ENCODE measurements at places on chromosomes 16 and 17.

GRCh38 chr16:66493490-66494401, 56.2 kb downstream of the TK2 start:
- no peak for DNase-seq

DNA sequence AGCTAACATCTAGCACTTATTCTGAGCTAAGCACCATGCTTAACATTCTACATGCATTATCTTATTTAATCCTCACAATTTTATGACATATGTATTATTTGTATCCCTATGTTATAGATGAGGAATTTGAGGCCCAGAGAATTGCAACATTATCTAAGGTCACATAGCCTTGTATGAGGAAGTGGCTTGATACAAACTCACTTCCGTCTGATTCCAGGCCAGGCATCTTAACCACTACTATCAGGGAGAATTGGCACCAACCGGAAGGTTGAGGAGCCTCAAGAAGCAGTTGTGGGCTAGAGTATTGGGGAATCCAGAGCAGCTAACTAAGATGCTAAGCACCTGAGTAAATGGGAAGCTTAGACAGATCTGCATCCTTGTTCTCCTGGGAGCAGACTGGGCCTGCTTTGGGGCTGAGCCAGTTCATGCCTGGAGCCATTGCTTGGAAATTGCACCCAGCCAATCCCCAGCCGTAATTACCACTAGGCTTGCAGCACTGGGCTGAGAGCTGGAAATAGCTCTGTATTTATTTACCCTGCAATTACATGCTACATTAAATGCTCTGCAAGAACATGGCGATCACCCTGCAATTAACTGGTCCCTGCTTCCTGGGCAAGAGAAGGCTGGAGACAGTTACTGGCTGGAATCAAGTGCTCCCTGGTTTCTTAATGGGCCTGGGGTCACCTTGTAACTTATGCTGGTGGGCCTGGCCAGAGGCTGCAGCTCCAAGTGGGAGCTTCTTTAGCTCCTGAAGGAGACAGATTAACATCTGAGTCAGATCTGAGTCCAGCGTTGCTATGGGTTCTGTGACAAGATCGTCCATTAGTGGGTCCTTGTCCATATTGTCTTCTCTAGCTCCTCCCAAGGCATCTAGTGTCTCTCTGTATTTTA, 273.1 kb upstream of the CCL2 start:
- no peak for DNase-seq

GRCh38 chr17:12973496-12974004, 44.3 kb downstream of the ELAC2 start:
- no peak for DNase-seq

GRCh38 chr17:74935585-74936469, at the start of gene OTOP3:
TSS of gene OTOP3 (plus strand) at chr17:74935898. CDS start at chr17:74935922, 24 bp downstream.
- no peak for DNase-seq

DNA sequence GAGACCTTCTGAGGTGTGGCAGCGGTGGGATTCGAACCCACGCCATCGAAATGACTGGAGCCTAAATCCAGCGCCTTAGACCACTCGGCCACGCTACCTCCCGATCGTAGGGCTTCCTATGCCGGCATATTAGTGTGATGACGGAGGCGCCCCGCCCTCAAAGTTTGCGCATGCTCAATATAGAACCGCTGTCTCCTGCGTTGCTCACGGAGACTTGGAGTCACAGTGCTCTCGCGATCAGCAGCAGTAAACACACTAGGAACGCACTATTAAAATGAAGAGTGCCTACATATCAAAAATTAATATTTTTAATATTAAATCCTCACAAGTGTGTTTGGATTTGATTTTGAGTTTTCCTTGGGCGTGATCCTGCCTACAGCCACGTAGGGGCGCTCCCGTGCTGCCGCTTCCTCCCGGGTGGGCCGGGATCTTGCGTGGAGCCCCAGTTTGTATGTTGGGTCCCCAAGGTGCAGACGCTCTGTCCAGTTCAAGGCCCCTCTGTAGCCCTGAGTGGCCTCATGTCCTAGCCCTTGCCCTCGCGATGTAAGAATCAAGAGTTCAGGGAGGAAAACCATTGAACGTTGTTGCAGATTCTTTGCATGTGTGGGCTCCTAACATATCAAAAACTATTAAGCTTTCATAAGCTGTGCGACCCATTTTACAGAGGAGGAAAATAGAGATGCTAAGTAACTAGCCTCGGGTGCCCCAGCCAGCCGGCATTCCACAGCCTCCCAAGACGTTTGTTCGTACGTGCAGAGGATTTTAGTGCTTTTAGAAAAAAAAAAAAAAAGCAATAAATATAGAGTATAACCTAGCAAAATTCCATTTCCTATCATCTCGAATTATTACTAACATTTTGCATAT, 10.2 kb upstream of the EEF2K start:
- DNase-seq, result peak; percentile 95

- DNase-seq, result no peak
Measured at GRCh38 chr17:67178555-67178954, 66.4 kb downstream of the HELZ start.

- DNase-seq, result no peak
Measured at GRCh38 chr16:83698964-83699363, 108.8 kb upstream of the HSBP1 start.

DNA sequence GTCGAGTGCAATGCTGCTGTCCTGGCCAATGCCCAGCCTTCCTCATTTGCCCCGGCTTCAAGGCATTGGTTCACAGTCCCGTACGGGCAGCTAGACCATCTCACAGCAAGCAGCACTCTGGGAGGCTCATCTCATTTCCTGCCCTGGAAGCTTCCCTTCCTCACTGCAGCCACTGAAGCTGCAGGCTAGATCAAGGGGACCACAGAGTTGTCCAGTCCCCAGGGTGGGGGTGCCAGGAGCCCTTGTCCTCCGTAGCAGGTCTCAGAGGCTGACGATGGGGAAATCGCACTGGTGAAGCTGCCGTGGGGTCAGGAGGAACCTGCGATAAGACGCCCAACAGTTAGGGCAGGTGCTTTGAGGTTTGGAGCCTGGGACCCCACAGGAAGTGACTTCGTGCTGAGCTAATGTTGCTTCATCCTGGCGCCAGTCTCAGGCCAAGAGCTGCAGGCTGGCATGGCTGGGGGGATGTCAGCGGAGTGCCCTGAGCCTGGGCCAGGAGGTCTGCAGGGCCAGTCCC, at the start of gene SPNS3:
Gene SPNS3, plus strand, starts transcription at position 426 of the 517 bp plus-strand sequence. Its CDS starts 28 bp downstream, at position 454.
- no peak for DNase-seq

GRCh38 chr16:75202069-75202590, 4.8 kb downstream of the CTRB2 start:
- no peak for DNase-seq

GRCh38 chr16:2692251-2692947, 10.1 kb downstream of the KCTD5 start:
- no peak for DNase-seq

GRCh38 chr17:19306160-19307111, 56.1 kb downstream of the B9D1 start:
- no peak for DNase-seq

DNA sequence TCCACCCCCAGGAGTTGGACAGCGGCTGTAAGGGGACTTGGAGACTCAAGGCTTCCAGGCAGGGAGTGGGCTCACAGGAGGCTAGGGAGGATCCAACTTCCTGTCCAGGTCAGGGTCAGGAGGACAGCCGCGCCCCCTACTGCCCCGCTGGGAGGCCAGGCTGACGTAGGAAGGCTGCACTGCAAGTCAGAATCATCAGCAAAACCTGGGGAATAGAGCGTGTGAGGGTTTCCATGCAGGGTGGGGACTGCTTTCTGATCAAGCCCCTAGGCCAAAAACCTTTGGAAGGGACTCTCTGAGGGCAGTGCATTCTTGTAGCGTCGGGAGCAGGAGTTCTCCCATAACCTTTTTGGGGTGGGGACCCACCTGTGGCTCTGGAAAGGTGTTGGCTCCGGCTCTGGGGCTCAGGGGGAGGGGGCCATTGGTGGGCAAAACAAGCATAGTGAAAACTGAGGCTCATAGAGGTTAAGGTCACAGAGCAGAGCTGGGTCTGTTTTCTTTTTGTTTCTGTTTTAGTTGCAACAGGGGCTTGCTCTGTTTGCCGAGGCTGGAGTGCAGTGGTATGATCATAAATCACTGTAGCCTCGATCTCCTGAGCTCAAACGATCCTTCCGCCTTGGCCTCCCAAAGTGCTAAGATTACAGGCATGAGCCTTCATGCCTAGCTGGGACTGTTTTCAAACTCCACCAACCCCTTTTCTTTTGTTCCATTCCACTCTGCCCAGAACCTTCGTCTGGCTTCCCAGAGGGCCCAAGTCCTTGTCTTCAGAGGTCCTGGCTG, 22.1 kb downstream of the RAI1 start:
- DNase-seq, result no peak

DNA sequence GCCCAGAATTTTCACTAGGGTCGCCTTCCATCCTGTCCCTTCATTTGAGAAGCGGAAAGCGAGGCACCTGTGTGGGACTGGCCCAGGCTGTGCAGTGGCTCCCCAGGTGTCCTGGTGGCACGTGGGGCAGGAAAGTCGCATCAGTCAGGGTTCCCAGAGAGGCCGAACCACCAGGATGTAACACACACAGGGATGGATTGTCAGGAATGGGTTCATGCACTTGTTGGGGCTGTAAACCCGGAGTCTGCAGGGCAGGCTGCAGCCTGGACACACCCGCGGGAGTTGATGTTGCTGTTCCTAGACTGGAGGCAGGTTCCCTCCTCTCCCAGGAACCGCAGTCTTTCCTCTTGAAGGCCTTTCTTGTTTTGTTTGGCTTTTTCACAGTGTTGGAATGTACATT, 30.7 kb upstream of the RPTOR start:
- no peak for DNase-seq

DNA sequence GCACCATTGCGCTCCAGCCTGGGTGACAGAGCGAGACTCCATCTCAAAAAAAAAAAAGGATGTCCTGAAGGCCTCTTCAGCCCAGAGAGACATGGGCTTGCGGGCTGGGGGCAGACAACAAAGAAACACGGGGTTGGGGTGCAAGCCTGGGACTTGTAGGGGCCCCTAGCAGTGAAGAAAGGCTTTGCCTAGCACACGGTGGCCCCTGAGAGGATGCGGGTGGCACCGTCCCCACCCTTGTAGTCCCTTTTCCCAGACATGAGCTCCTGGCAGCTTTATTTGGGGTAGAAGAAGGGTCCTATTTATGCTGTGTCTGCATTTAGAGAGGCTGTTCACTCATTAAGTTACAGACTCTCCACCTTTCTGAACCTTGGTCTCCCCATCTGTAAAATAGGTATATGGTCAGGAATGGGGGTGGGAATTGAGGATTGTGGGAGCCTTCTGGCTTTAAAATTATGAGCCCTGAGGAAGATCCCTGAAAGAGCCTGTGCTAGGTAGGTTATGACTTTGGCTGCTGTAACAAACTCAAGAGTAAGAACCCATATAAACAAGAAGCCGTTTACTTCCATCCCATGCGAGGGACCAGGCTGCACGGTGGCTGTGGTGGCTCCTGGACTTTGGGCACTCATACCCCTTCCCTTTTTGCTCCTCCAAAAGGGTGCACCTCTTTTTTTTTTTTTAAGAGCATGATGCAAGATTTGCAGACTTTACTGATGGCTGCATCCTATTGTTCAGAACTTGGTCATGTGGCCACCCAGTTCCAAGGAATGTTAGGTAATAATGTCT, 20.6 kb upstream of the ADGRG1 start:
- DNase-seq, result no peak

- no peak for DNase-seq
Measured at GRCh38 chr16:51328733-51329132, 177.7 kb upstream of the SALL1 start.

- no peak for DNase-seq
Measured at GRCh38 chr17:76370261-76370993, 14.0 kb upstream of the SPHK1 start.

- peak; percentile 59 for DNase-seq
Measured at GRCh38 chr17:39197380-39198185, at the start of gene CACNB1. TSS of gene CACNB1 (minus strand) at chr17:39197669. CDS start at chr17:39197495, 174 bp downstream.

DNA sequence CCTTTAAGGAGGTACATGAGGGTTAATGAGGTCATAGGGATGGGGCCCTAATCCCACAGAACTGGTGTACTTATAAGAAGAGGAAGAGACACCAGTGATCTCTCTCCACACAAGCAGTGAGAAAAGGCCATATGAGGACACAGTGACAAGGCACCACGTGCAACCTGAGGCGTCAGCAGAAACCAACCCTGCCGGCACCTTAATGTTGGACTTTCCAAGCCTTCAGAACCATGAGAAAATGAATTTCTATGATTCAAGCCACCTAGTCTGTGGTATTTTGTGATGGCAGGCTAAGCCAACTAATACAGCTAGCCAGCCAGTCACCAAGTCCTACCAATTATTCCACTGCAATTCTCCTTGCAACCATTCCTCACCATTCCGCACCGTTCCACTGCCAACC, 39.5 kb downstream of the COPRS start:
- DNase-seq, result no peak

DNA sequence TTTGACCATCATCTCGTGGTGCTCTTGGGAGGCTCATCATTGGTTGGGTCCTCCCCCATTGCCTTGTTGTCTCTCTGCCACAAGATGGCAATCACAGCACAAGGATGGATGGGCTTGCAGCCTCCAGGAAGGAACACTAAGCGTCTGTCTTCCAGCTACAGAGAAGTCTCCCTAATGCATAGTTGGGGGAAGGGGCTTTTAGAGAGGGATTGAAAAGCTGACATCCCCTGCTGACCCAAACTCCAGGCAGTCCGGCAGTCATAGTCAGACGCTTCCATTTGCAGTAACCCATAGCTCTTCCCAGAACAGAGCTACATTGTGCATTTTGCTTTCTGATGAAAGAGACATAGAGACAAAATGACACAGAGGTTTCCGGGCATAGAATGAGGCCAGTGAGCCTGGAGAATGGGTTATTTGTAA, 111.4 kb downstream of the UTP18 start:
- DNase-seq, result peak; percentile 13

- no peak for DNase-seq
Measured at GRCh38 chr16:84741340-84741830, 41.6 kb downstream of the USP10 start.

GRCh38 chr17:17668775-17669579, 12.3 kb upstream of the RAI1 start:
- DNase-seq, result no peak

- no peak for DNase-seq
Measured at GRCh38 chr17:45347444-45347843, 30.6 kb upstream of the MAP3K14 start.

DNA sequence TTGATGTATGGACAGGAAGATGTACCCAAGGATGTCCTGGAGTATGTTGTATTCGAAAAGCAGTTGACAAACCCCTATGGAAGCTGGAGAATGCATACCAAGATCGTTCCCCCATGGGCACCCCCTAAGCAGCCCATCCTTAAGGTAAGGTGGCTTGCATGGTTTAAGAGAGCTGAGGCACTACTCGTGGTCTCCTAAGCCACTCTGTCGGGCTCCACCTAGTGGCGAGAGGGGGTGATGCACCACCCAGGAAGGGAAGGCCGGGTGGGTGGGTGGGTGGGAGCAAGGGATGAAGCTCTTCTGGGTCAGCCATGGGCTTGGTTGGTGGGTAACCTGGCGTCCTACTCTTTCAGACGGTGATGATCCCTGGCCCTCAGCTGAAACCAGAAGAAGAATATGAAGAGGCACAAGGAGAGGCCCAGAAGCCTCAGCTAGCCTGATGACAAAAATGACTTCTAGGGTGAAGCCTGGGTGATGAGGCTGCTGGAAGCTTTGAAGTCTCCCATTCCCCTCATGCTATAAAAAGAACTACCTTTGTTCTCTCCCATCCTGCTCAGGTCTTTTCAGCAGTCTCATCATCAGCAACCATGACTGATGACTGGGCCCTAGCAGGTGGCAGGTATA, 21.5 kb downstream of the GPR179 start:
- DNase-seq, result peak; percentile 79

All from stimulated activated CD4-positive, alpha-beta T cell treated with anti-CD3 and anti-CD28 coated beads, Interleukin-2, amount 100 ng/mL, for 48 hours (primary cell).